ENCODE measurements at places on chromosomes 12 and 14. TPM values are rescaled to one million over a fixed set of nuclear protein-coding genes. Genes with fewer than 3 reads are reported as not detected.

DNA sequence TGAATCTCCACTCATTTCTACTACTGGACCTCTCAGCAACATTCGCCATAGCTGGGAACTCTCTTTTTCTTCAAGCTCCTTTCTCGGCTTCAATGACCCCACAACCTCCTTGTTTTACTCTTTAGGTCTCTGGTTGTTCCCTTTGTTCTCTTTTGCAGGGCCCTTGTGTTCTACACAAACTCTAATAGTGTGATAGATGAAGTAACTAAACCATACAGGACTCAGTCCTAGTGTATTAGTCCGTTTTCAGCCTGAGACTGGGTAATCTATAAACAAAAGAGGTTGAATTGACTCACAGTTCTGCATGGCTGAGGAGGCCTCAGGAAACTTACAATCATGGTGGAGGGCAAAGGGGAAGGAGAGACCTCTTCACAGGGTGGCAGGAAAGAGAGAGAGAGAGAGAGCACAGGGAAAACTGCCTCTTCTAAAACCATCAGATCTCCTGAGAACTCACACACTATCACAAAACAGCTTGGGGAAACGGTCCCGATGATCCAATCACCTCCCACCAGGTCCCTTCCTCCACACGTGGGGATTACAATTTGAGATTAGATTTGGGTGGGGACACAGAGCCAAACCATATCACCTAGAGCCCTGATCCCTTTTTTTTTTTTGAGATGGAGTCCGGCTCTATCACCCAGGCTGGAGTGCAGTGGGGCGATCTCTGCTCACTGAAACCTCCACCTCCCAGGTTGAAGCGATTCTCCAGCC, 32.0 kb upstream of the WNK1 start:
- DNase-seq: no peak

Gene MMP19
- not detected for total RNA-seq

DNA sequence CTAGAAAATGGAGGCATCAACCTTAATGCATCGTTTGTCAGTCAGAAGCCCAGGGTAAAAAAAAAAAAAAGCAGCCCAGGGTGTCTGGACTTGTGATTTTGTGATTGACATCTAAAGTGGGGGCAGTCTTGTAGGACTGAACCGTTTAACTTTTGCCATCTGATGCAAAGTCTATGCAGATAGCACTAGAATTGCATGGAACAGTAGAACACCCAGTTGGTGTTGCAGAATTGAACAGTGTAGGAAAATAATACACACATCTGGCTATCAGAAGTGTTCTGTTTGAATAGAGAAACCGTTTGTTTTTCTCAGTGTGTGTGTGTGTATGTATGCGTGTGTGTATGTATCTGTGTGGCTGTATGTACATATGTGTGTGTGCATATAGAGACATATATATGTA, 45.0 kb downstream of the SLCO1A2 start:
- DNase-seq: no peak

Gene DLGAP5
- total RNA-seq: 95.8 TPM

Gene FZD10
- not detected for total RNA-seq

Gene LRRC10
- total RNA-seq: not detected

Gene AQP2
- total RNA-seq: not detected

Gene ADAM21
- total RNA-seq: not detected

Gene DAO
- not detected for total RNA-seq

DNA sequence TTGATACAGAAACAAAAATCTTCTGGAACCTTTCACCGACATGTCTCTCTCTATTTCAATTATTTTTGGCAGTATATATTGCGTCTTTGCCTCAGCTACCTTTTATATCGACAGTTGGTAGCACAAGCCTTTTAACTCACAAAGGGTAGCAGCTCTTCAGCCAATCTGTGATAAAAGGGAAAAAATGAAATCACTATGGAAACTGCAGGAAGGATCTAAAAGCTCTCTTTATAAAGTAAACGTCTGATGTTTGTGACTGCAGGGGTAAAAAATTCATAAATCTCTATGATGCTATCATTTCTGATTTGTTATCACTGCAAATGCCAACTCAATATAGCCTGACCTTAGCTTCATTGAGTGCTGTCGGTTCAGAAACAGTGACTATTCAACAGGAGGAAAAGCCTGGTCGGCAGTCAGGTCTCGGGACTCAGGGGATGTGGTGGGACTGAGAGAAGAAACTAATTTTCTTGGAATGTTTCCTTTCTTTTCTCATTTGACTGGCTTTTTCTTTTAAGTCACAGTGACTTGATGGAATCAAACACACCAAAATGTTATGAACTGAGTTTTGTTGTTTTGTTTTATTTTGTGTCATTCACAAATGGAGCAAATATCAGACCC, 5.9 kb upstream of the RMST start:
- DNase-seq: no peak

Gene DUSP6
- 170 TPM for total RNA-seq

Gene KRT73
- not detected for total RNA-seq

GRCh38 chr14:97025722-97026121, 228.5 kb downstream of the VRK1 start:
- DNase-seq: no peak

Gene LRP1
- 0.60 TPM for total RNA-seq

Gene RASSF9
- not detected for total RNA-seq

Gene ADCY4
- 4.5 TPM for total RNA-seq

Gene TRPV4
- total RNA-seq: not detected

GRCh38 chr14:51239813-51240803, at the start of gene TMX1:
TSS of gene TMX1 (plus strand) at chr14:51240247. CDS start at chr14:51240293, 46 bp downstream.
- DNase-seq: peak; percentile 91

Gene MEG3
- not detected for total RNA-seq
